ENCODE measurements at places on chromosomes 2 and 18.

- DNase-seq, result no peak
Observed at GRCh38 chr2:76469066-76469465, 758.4 kb upstream of the GCFC2 start.

GRCh38 chr2:12441750-12442475 is 274.8 kb upstream of the TRIB2 start:
- no peak for DNase-seq

DNA sequence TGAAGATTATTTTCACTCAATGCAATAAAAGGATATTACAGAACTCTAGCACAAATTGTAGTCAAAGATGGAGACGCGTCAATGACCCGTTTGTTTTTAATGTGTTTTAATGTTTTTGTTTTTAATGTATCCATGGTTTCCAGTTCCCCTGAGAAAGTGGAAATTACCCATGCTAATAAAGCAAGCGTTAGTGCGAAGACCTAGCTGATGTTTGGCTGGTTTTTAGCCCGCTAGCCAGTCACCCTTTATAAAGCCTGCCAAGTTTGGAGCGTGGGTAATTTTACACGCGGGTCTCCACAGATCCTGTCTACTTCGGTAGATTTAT is 430 bp upstream of the CHMP1B start:
- DNase-seq, result no peak

- no peak for DNase-seq
Observed at GRCh38 chr2:23360571-23361125, 24.3 kb upstream of the KLHL29 start.

DNA sequence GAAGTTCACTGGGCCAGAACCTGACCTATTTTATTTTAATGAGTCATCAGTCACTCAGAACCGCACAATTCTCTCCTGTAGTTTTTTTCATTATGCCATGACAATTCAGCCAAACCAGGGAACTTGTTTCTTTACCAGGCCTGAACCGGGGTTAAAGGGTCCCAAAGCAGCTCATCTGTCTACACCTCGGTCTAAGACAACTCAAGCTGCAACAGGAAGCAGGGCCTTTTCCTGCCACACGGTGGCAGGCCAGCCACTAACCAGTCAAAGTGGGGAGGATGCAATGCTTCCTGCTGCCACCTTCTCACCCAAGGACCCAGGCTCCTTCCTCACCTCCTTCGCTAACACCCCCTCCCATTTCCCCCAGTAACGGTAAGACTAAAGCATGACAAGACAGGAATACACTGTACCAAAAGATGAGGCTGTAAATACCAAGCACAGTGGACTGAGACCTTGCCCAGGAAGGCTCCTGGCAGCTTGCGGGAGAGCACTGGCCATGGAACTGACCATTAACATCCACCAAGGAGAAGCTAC is 56.7 kb upstream of the ACKR3 start:
- peak; percentile 29 for DNase-seq

DNA sequence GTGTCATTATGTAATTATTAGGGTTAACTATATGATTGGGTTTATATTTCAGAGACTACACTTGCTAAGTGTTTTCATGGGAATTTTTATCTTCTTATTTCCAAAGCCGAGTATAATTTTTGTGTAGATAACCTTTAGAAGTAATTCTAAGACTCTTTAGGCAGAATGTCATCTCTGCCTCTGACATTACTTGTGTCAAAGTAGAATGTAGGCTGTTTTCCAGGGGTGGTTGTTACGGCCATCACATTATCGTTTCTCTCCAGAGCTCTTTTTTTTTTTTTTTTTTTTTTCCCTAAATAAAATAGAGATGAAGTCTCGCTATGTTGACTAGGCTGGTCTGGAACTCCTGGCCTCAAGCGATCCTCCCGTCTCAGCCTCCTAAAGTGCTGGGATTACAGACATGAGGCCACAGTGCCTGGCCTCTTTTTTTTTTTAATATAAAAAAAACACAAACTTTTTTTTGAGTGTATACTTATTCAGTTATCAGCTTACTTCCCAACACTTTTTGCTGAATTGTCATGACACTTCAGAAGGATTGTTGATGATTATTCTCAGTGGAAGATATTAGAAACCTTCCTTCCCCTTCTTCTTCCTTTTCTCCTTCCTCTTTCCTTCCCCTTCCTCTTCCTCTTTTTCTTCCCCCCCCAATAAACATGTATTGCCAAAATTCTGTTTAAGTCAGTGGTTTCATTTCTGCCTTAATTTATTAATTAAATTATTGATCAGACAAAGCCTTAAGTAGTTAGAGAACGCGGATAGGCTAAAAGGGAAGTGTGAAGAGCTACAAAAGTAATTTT is 2.3 kb downstream of the PIKFYVE start:
- DNase-seq, result no peak

- DNase-seq, result no peak
Observed at GRCh38 chr2:190490502-190490901, 44.0 kb downstream of the NEMP2 start.

GRCh38 chr18:63975628-63976027 is 5.7 kb downstream of the SERPINB8 start:
- DNase-seq, result no peak

DNA sequence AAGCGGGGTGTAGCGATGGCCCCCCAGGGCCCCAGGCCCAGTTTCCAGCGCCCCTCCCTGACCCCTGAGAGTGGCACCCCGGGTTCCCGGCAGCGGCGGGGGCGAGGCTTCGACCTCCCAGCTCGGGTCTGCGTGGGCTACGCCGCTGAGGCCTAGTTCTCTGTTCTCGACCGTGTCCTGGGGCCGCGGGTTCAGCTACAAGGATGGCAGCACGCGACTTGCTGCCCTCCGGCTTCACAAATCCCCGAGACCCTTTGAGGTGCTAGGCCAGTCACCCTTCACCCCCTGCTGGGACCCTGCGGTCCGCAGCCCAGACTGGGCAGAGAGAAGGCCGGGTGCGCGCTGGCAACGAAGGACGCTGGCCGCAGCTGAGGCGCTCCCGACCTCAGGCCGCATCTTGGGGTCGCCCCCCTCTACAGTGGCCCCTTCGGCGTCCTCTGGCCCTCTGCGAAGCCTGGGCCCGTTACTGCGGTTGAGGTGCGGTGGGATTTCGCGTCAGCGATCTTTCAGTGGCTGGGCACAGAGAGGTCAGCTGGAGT is 1.2 kb downstream of the OTX1 start:
- no peak for DNase-seq

GRCh38 chr18:11154368-11154989 is 5.1 kb upstream of the PIEZO2 start:
- no peak for DNase-seq

DNA sequence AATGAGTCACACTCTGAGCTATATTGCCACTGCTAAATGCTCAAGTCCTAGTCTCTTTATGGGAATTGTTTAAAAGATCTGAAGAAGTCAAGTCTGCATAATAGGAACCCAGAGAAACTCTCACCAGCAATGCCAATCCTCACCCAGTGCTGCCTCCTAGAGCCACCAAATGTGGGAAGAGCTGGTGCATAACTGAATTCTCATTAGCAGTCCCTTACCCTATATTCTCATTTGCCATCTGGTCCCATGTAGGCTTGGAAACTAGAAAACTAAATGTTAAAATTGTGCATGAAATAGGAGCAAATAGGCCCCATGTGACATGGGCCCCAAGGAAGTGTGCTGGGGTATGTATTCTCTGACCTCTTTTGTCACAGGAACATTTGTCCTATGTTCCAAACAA is 224.4 kb upstream of the SMAD2 start:
- no peak for DNase-seq

DNA sequence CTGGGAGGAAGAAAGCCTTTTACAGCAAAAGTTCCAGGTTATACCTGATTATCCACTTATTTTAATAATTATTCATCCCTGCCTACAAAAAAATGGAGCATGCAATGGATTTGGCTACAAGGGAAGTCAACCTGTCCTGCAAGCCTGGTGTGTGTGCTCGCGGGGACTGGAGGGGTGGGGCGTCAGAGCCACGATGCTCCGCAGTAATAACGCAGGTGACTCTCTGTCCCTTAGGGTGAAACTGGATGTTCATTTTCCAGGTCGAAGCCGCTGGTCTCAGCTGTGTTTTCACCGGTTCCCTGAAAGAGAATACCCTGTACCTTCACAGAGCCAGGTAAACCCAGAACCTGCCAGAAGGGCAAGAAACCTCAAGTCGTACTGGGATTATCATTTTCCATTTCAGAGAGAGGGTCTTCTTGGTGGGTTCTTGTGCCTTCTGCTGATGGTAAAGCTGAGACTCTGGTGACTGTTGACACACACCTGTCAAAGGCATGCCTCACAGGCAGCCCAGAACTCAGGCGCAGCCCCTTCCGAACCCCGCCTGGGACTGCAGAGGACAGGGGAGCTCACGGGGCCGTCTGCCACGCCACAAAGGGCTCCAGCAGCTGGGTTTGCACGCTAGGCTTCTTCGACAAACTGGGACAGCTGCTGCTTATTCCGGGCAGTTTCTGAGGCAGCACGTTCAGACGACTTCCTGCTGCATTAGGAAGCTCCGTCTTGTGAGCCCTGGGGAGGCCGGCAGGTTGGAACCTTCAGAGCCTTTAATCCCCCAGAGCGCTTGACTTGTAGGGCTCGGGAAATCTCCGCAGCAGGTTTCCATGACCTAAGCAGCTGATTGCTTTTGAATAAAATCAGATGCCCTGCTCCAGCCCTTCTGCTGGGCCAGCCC is 58.6 kb downstream of the KCNG2 start:
- DNase-seq, result no peak

DNA sequence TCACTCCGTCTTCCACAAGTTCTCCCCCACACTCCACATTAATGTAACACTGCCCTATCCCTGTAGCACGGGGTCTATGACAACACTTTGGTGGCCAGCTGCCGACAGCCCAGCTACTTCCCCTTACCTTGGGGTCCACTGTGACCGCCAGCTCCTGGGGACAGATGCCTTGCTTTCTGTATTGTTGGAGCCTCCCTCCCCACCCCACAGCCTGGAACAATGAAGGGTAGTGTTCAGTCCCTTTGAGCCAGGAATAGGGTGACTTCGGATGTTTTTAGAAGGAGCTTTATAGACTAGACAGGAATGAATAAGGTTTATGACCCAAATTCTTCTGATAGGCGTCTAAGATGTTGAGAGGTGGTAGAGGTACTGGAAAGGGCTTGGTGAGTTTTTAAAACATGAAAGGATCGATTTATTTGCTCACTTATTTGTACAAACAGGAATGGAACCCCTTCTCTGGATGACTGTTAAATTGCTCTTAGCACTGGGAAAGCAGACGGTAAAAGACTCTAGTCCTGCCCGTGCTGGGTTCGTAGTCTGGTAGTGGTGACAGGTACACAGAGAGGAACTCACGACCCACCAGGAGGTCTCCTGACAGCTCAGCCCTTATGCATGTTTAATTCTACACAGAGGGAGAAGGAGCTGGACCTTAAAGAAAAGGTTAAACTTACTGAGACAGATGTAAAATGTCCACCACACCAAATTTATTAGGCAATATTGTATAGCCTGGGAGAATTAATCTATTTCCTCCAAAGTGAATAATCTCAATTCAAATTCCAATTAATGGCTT is 90.9 kb downstream of the MYCN start:
- no peak for DNase-seq

DNA sequence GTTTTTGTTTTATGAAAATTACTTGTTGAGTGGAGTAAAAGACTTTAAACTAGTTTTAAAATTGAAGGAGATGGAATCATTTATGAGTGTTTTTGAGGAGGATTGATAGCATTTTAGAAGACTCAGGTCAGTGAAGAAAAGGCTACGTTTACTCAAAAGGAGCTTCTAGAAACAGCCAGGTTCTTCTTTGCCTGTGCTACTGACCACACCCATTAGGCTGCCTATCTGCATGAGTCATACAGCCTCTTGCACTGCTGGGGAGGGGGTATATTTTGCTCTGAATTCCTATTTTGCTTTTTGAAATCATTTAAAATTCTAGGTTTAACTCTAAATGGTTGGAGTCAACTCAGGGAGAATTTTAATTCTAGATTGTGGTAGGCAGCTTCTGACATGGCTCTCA is 22.3 kb downstream of the EFEMP1 start:
- no peak for DNase-seq

DNA sequence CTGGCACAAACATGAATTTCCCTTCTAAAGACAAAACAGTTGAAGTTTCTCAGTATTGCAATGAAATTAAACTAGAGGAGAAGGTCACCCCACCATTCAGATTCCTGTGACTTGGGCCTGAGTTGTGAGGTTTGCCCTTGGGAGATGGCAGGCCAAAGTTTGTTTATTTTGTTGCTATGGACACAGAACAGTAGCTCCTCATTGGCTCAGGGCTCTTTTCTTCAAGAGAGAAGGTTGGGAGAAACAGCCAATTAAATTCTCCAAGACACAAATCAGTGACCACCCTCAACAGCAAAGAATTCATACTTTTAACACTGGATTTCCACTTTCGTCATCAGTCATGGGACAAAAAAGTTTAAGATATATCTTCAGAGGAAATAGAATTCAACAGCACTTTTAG is at the start of gene FLACC1:
Gene FLACC1, minus strand, starts transcription at position 125 of the 400 bp plus-strand sequence. CDS start 5,941 bp downstream, outside the sequence.
- DNase-seq, result no peak

GRCh38 chr2:233273120-233273519 is 21.6 kb downstream of the ATG16L1 start:
- DNase-seq, result no peak
